ENCODE measurements at places on chromosomes 3 and 15.
A peak's percentile ranks its signal among the peaks of the same experiment; 100 is the strongest.

DNA sequence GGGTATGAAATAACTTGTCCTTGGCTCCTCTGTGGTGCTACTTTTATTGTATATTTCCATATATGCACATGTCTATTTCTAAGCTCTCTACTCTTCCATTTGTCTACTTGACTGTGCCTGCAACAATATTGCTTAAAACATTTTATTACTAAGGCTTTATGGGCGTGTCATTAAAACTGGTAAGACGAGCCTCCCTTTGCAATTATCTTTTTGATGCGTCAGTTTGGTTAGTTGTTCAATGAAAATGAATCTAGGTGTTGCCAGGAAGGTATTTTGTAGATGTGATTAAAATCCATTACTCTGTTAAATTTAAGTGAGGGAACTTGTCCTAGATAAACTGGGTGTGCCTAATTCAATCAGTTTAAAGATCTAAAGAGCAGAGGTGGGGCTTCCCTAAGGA, 12.9 kb upstream of the TRA2B start:
- no peak for DNase-seq

- DNase-seq, result no peak
Observed at GRCh38 chr3:184016169-184016570, 1.5 kb downstream of the ABCC5 start.

- peak; percentile 51 for DNase-seq
Observed at GRCh38 chr3:170865209-170866094, 4.5 kb downstream of the RPL22L1 start.

- no peak for DNase-seq
Observed at GRCh38 chr3:15204005-15204404, 2.0 kb upstream of the CAPN7 start.

DNA sequence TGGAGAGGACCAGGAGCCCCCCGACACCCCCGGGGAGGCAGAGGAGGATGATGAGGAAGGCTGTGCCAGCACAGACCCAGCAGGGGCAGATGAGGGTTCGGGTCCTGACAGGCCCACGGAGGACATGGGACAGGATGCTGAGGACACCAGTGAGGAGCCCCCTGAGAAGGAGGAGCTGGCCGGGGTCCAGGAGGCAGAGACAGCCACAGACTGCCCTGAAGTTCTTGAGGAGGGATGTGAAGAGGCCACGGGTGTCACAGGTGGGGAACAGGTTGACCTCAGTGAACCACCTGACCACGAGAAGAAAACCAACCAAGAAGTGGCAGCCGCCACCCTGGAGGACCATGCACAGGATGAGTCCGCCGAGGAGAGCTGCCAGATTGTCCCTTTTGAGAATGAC, 909 bp downstream of the FGD5 start:
- no peak for DNase-seq

GRCh38 chr3:151985787-151986430, 112.5 kb downstream of the SUCNR1 start:
- DNase-seq, result no peak

DNA sequence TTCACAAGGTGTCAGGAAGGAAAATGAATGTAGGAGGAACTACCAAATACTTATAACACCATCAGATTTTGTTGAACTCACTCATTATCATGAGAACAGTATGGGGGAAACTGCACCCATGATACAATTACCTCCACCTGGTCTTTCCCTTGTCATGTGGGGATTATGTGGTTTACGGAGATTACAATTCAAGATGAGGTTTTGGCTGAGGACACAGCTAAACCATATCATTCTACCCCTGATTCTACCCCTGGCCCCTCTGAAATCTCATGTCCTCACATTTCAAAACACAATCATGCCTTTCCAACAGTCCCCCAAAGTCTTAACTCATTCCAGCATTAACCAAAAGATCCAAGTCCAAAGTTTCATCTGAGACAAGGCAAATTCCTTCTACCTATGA, 17.1 kb upstream of the PLSCR1 start:
- no peak for DNase-seq

DNA sequence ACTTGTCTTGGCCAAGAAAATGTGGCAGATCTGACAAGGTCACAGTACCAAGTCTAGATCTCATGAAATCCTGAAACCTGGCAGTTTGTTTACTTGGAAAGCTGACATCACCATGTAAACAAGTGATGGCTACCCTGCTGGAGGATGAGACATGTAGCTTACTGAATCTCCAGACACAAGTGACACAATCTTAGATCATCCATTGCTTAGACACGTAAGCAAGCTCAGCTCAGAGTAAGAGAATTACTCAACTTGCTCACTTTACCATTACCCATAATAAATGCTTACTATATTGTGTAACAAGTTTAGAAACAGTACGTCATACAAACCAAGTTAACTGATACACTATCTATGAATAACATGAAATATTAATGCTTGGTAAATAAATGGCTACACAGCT, 263.8 kb downstream of the TBC1D5 start:
- DNase-seq, result no peak

DNA sequence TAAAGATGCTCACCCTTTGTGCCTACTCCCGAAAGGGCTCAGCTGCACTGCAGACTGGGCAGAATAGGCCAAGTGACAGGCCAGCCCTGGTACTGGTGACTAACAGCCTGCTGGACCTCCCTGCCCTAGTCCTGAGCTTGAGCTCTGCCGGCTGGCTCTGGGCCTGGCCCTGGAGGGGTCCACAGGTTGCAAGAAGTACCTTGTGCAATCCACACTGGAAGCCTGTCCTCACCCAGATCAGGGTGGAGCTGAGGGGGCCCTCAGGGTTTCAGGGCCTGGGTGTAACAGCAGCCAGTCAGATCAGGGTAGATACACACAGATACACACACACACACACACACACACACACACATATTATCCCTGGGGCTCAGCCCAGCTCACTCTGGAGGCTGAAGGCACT, 27.3 kb upstream of the PLA2G4D start:
- no peak for DNase-seq

DNA sequence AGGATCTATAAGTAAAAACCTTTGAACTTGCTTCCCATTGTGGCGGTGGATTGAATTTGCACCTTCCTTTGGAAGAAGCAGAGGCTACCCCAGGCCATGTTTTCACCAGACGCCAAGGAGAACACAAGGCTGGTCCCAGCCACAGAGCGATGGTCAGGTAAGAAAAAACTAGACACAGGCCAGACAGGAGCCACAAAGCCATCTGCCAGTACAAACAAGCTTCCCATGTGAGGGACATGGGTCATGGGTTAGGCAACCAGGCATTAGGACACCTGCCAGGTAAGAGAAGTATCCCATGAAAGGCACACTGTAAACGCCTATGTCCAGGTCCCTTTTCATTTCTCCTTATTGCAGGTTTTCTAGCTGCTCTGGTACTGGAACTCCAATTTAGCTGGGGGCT, 190.2 kb downstream of the KLF13 start:
- no peak for DNase-seq

DNA sequence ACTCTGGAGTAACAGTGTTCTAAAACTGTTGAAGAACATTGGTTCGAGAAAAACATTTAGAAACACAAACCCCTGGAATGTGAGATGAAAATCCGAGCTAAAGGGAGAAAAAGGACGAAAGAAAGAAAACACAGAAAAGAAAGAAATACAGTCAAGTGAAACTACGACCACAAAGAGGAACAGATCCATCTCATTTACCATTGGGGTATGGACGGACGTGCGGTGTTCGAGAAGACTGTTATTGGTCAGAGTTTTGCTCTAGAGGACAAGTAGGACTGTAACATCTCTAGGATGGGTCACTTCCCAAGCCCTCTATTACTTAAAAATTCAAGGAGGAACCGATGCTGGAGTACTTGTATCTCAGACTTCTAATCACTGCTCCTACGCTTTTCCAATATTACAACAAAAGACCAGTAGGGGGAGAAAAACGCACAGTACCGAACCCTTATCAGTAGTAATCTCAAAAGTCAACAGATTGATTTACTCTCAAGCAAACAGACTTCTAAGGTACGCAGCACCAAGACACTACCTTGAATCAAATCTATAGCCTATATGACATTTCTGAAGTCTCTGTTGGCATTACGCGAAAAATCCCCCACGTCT, 1.1 kb upstream of the PIK3CA start:
- peak; percentile 61 for DNase-seq

- DNase-seq, result no peak
Observed at GRCh38 chr3:47006145-47006651, 26.7 kb downstream of the NBEAL2 start.

DNA sequence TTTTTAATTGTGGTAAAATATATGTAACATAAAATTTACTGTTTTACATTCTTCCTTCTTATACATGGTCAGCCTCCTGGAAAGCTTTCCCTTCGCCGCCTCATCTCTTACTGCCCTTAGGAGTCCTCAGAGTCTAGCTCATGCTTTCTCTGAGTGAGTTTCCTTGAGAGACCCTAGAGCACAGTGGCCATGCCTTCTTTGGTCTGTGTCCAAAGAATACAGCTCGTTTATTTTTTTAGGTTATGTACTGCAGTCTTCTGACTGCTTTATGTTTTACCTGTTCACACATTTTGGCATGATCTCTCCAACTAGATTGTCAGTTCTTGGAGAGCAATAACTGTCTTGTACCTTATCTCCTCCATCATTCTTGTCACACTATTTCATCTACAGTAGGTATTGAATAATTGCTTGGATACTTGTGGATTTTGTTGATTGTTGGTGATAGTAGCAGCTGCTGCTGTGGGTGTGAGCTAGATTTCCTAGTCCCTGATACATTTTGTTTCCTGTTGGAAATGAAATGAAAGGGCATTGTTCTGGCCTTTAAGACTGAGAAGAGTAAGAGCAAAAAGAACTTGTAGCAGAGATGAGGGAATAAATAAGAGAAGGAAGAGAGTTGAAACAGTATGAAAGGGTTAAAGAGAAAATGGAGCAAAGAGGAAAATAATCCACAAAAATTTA, 10.9 kb downstream of the ARIH2 start:
- no peak for DNase-seq

GRCh38 chr3:113685956-113686721, 10.3 kb downstream of the USF3 start:
- DNase-seq, result no peak

DNA sequence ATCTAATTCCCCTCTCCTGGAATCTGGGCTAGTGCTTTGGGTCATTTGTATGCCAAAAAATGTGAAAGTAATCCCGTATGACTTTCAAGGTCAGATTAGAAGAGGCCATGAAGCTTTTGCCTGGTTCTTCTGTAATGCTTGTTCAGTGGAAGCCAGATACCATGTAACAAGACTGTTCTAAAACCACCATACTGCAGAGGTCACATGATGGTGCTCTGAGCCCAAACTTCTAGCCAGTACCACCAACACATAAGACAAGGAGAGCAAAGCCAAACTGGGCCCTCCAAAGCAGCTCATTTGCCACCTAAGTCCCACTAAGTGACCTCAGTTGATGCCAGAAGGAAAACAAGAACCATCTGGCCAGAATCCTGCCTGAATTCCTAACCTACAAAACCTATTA, 64.3 kb upstream of the MELTF start:
- DNase-seq, result no peak

DNA sequence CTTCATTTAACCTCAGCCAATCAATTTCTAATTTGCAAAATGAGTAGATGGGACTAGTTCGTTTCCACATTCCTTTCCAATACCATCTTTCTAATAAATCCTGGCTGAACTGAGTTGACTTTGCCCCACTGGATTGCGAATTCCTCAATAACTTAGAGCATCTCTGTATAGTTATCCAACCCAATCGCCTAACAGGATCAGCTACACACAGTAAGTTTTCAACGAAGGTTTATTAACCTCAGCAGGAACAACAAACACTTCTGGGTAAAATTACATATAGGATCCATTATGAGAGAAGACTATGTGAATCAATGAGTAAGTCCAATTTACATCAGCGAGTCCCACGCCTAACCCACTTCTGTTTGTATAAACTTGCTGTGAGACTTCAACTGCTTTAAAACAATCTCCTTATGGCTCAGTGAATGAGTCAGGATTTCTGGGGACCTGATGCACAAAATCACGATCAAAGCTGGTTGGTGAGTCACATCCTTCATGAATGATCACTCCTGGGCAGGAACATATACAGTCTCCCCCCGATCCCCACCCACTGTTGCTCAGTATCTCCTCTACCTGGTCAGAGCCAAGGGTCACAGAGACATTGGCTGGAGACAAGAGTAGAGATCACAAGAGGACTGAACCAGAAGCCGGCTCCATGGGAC, 142.8 kb downstream of the EDEM1 start:
- DNase-seq, result no peak

GRCh38 chr3:157045238-157045850, 114.6 kb downstream of the CCNL1 start:
- no peak for DNase-seq

DNA sequence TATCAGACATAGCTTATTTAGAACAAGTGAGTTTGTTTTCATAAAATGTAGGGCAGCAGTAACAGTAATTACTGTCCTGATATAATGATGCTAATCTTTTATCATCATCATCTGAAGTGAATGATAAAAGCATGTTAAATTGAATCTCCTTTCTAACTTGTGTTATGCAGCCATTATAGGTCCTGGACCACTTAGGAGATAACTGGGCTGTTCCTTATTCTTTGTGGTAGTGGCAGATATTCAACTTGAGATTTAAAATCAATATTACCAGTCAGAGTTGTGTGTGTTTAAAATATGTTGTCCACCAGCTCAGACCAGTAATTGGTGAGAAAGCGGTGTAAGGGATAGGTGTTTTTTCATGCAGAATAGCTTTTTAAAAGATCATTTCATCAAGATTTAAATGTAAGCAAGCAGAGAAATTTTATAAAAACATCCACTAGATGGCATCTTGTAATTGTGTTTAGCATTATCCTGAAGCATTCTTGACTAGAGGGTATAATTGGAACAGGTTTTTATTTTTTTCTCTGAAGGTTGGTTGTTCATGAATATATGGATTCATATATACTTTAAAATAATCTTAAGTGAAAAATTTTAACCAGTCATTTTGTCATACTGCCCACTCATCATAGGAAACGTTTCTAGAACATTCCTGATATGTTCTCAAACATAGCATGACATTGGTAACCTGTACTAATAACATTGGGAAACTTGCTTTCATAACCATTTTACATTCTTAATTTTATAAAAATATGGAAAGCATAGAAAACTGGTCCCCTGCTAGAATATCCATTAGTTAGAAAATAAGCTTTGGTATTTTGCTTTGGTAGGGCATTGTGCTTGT, 153.9 kb downstream of the BBX start:
- peak; percentile 25 for DNase-seq

DNA sequence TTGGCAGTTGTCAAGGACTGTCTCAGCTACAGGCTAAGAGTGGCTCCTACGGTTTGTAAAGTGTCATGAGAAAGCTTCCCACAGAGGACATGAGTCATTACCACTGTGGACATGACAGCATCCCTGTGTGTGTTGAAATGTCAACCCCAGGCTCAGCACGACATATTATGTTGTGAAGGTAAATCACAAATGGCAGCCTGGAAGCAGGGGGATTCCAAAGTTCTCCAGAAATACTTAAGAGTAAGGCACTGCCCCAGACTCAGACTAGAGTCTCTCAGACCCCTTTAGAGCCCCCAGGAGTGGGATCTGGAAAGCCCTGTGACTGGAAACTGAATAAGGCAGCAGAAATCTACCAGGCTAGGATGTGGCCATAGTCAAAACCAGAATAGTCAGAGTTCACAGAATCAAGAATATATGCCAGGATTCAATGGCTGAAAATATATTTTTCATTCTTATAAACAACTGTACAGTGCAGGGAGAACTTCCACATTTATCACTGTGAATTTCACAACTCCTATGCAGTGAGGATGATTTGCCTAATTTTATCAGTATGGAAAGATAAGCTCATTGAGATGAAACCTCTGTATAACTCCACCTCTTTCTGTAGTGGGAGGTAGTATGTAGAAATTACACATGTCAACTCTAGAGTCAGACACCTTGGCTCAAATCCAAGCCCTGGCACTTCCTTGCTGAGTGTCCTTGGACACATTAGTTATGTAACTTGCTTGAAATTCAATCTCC, 237.1 kb upstream of the CFAP20DC start:
- peak; percentile 6 for DNase-seq

- no peak for DNase-seq
Observed at GRCh38 chr3:30073622-30074021, 532.8 kb upstream of the TGFBR2 start.
